ENCODE measurements at places on chromosomes 7 and 10.

DNA sequence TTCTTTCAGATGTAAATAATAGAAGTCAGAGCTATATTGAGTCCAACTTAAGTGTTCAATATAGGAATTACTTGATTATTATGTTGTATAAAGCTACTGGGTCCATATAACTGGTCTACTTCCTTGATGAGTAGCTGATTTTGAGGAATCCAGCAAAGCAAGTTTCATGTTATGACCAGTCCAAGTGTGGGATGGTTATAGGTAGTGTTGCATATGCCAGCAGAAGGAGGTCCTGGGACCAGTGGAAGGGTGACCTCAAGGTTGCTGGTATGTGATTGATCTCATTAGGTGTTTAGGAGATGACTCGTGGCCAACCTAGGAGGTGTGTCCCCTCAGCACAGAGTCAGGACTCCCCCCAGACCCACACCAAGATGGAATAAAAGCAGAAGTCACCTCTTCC, 551.5 kb downstream of the KCNMA1 start:
- no peak for DNase-seq

DNA sequence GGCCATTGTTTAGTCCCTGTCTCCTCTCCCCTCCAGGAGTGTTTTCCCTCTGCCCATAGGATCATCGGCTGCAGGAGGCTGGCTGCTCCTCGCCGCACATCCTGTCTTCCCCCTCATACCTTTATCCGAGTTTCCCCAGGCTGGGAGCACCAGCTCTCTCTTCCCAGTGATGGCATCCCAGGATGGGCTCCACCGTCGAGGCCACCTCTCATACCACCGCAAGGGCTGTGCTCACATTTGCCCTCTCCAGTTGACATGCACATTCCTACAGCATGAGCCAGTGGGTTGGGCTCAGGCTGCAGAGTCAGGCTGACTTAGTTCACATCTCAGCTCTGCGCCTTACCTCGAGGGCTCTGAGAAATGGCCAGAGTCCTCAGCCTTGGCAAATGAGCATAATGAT, 12.1 kb downstream of the HKDC1 start:
- DNase-seq: no peak

GRCh38 chr10:27986821-27987220, 12.1 kb downstream of the ODAD2 start:
- DNase-seq: no peak

DNA sequence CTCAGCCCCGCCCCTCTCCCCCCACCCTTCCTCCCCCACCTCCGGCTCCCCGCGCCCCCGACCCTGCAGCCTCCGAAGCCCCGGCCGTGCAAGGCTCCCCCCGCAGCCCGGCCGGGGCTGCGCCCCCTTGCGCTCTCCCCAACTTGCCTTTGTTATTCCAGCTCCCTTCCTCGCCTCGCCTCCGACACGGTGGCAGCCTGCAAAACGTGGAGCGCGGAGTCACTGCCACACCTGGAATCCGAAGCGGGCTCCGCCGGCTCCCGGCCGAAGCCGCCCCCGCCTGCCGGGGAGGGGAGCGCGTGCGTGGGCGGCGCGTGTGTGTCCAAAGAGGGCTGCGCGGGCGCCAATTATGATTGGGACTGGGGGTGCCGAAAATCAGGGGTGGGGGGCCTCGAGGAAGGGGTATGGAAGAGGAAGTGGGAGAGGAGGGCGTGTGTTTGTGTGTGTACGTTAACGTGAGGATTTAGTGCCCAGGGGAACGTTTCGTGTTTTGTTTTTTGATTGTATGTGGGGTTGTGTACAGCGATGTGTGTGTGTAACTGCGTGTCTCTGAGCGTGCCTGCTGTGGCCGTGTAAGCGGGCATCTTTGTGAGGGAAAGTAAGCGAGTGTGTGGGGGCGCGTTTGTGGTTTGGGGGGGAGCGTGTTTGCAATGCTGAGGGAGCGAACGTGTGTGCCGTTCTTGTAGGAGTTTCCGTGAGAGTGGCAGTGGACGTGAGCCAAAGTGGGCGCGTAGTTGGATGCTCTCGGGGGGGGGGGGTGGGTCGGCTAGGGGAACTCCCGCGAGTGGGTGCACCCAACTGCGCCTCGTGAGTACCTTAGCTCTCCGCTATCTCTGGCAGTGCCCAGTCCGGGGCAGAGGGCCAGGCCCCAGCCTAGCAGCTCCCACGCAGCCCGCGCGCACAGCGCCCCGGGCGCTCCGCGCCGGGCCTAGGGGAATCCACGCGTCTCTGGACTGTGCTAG, 1.2 kb upstream of the ZMIZ1 start:
- peak; percentile 86 for DNase-seq

DNA sequence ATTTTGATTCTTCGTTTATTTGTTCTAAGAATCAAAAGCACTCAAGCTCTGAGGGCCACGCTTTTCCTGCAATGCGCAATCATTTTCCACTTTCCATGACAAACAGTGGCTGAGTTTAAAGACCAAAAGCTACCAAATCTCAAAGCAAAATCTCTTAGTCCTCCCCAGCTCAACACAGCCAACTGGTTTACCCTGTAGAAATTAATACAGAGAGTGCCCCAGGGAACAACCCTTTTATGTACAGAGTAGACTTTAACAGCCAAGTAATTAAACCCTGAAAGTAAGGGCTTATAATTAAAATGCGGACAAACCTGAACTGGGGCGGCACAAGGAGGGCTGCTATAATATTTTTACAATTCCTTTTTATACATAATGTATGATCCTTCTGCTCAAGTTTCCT, 53.2 kb downstream of the FAM53B start:
- DNase-seq: no peak

DNA sequence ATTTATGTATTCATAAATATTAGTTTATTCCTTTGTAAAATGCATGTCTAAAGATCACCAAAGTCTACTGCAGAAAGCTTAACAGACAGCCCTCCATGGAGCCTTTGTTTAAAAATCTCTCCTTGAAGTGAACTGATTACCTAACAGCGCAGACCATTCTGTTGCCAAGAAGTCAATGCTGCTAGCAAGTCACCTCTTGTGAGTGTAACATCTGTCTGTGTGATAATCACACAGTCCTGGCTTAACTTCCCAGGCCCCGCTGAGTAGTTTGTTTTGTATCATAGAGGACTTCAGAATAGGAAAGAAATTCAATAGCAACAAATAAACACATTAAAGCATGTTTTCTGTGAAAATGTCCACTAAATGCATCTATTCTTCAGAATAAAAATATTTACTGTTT, 435.3 kb upstream of the IGFBP3 start:
- no peak for DNase-seq

DNA sequence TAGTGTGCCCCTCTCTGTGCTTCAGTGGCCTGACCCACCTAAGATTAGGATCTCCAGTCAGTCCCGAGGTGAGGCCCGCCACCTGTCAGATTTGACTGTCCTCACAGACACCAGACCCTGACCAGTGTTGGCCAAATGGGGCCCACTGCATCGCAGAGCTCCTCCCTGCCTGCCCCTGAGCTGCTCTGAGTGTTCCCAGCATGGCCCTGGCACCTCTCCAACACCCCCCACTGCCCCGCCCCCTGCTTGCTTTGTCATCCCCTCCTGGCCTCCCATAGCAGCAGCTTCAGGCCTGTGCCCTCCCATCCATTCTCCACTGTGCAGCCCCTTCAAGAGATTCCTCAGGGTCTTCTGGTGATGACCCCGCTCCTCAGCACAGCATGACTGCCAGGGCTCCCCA, 67.6 kb downstream of the C10orf120 start:
- no peak for DNase-seq

- no peak for DNase-seq
Measured at GRCh38 chr7:134712196-134712595, 65.5 kb downstream of the BPGM start.

- DNase-seq: no peak
Measured at GRCh38 chr7:92644406-92645113, 54.4 kb upstream of the FAM133B start.

- no peak for DNase-seq
Measured at GRCh38 chr7:44150466-44150832, 9.3 kb upstream of the MYL7 start.

GRCh38 chr10:1404323-1405260, 332.7 kb downstream of the ADARB2 start:
- no peak for DNase-seq

DNA sequence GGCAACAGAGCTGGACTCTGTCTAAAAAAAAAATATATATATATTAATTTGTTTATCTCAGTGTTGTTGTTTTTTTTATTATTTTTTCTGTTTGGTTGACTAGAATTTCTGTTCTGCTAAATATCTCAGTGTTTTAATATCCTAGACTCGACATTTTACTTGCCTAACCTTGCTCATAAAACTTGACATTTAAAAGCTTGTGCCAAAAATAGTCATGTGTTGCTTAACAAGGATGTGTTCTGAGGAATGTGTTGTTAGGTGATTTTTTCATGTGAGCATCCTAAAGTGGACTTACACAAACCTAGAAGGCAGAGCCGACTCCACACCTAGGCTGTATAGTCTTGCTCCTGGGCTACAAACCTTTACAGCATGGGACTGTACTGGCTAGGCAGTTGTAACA, 23.1 kb downstream of the NRBF2 start:
- no peak for DNase-seq

DNA sequence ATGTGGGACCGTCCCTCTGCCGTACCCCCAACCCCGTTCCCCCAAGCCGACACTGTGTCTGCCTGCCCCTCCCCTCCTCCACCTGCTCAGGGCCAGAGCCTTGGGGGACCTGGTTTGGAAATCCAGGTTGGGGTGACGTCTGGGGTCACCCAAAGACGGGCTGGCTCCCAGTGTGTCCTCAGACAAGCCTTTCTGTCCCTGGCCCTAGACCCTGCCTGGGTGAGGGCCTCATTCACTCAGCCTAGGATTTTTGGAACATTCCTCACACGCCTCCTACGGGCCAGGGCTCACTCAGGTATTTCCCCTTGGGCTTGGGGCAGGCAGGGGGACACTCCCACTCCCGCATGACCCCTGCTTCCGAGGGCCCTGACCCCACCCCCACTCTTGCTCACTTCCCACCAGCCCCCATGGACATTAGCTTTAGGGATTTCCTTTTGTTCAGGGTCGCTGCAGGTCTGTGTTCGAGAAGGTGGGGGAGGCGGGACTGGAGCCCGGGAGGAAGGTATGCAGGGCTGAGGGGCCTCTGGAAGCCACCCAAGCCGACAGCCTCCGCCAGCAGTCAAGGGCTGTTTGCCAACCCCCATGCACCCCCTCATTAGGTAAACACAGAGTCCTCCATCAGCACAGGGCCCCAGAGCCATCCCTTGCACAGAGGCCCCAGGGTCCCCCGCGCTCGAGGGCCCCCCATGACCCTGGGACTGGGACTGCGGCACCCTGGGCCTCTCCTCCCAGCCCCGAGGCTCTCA, 35.1 kb downstream of the PDGFA start:
- DNase-seq: no peak

DNA sequence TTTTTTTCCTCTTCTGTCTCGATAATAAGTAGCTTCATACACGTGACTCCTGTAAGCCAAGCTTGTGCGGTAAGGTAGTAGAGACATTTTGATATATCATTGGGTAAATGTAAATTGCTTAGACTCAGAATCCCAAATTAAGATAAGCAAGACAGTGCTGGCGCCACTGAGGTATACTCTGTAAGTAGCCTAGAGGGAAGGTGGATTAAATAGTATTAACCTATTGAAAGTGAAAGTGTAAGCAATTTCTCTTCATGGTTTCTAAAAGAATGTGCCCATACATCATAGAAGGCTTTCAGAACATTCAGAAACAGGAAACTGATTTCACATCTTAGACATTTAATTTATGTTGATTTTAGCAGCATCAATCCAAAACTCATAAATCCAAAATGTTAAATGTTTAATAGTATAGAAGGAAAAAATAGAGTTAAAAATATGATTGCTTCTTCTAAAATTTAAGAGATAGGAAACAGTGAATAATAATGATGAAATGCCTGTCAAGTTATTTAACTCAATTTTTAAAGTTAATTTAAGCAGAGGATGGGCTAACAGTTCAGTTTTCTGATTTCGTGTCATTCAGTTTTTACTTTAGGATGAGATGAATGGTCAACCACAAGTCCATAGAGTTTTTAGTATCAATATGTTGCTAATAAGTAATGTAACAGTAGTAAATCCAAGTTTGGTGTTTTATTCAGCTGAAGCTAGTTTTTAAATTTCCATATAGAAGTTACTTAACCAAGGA, 36.8 kb downstream of the LRRC72 start:
- DNase-seq: peak; percentile 6

DNA sequence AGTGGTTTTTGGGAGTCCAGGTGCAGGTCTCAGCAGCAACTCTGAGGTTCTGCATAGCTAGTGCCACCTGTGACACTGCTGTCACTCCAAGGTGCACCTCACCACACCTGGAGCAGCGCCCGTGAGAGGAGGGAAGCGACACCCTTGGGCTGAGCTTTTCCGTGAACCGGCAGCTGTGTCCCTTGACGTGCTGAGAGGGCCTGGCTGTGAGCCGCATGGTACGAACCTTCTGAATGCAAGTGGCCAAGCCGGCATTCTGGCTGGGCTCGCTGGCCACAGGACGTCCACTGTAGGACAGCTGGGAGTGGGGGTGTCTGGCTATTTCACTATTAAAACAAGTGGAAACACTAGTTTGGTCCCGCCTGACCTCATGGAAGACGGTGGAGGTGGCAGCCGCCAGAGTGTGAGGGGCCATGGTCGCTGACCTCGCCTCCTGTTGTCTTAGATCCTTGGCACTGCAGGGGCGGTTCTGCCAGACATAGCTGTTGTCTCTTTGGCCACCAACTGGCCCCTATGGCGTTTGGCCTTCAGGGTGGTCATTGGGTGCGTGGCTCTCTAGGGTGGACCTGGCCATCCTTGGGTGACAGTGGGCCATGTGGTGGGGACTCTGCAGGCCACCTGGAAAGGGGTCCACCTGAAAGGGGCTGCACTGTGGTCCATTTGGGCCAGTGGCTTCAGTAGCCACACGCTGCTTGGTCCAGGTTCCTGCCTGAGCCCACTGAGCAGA, 12.9 kb downstream of the INPP5A start:
- DNase-seq: no peak

GRCh38 chr7:128434413-128435326, 21.0 kb upstream of the HILPDA start:
- no peak for DNase-seq

- no peak for DNase-seq
Measured at GRCh38 chr10:78602201-78602932, 466.4 kb upstream of the ZMIZ1 start.

DNA sequence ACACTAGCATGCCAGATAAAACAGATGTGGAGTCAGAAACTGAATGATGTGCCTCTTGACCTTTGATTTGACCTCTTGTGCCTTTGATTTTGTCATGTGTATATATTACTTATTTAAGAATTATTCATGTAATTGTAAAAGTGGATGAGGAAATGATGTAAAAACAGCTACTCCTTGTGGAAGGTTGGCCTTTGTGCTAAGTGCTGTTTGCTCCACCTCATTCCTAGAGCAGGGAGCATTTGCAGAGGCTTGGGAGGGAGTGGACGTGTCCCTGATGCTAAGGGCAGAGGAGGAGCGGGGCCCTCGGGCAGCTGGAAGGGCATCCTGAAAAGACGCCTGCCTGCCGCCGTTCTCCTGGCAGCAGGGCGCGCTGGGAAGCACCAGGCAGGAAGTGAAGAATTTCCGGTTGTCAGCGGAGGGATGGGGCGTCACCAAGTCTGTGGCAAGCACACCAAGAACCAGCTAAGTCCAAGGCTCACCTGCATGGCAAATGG, 197.6 kb upstream of the ZNF32 start:
- peak; percentile 30 for DNase-seq

GRCh38 chr10:95560278-95561176, 644 bp downstream of the SORBS1 start:
- peak; percentile 36 for DNase-seq
